ENCODE measurements at places on chromosomes 7 and 10. TPM values are rescaled to one million over a fixed set of nuclear protein-coding genes. Genes with fewer than 3 reads are reported as not detected.

- DNase-seq, result no peak
Observed at GRCh38 chr7:137625197-137625596, 221.6 kb downstream of the DGKI start.

DNA sequence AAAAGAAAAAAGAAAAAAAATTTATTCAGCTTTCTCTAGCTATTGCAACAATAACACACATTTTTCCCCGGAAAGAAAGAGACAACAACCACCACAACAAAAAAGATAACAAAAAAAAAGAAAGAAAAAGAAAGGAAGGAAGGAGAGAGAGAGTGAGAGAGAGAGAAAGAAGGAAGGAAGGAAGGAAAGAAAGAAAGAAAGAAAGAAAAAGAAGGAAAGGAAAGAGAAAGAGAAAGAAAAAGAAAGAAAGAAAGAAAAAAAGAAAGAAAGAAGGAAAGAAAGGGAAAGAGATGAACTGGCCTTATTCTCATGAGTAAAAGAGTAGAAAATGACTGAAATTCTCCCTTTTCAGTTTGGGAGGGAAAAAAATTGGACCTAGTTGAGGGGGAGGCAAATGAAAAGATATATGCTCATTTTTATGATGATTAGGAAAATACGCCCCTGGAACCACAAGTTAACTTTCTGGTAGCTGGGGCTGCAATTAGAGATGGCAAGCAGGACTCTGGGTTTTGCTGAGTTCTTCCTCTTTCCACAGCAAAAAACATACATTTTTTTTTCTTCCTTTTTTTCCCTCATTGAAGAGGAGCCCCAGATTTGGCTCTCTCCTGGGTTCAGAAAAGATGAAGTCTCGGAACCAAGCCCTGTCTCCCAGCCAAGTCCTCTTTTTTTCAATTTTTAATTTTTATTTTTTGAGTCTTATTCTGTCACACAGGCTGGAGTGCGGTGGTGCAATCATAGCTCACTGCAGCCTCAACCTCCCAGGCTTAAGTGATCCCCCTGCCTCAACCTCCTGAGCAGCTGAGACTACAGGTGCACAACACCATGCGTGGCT, 12.6 kb upstream of the PRDX3 start:
- DNase-seq, result no peak

- DNase-seq, result peak; percentile 35
Observed at GRCh38 chr7:45294559-45294958, 137.0 kb downstream of the RAMP3 start.

GRCh38 chr7:69260023-69260422, 338.3 kb upstream of the AUTS2 start:
- no peak for DNase-seq

GRCh38 chr10:70063418-70064098, 10.9 kb downstream of the MACROH2A2 start:
- DNase-seq, result no peak

DNA sequence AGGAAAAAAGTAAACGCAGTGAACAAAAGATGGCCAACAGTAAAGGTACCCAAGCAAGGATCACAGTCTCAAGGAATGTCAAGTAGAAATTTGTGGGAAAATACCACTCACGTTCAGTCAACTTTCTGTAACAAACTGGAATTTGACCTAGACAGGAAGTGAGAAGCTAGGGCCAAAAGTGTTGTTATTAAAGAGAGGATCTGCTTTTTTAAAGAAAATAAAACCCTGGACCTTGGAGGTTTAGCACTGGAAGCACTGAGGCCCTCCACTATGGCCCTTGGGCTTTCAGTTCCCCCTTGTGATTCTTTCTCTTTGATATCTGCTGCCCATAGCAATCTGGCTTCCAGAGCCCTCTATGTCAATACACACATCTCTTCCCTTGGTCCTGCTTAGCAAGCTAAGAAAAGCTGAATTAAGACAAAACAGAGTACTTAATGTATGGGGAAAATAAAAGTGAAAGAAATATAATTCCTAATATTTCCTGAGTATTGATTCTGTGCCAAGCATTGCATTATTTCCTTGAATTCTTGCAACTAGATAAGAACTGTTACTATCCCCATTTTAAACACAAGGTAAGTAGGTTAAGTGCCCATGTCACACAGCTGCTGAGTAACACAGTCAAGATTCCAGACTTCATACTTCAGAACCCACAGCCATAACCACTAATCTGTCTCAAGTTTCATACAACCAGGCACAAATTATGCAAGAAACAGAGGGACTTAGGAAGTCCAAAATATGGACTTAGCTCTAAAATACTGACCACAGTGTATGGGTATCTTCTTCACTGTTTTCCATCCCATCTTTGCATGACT, 2.6 kb upstream of the ZNF438 start:
- DNase-seq, result no peak

- no peak for DNase-seq
Observed at GRCh38 chr10:84214612-84215235, 10.6 kb downstream of the LRIT2 start.

- peak; percentile 34 for DNase-seq
Observed at GRCh38 chr10:4242561-4243035, 457.6 kb upstream of the KLF6 start.

GRCh38 chr7:35725280-35725680, 30.3 kb upstream of the HERPUD2 start:
- DNase-seq, result no peak

DNA sequence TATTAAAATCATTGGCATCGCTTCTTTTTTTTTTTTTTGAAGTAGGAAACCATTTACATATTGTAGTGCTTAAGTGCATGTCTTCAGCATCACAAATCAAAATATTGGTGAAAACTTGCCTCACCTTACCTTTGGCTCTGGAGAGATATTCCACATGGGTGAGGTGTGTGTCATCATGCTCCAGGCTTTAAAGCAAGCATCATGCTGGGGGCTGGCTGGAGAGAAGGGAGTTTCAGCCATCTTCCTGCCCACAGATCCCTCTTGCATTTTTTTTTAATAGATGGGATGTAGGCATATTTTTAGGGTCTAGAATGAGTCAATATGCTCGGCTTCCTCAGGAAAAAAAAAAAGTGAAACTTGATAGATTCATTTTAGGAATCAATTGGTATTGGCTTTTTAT, 2.3 kb upstream of the INSYN2A start:
- DNase-seq, result no peak

DNA sequence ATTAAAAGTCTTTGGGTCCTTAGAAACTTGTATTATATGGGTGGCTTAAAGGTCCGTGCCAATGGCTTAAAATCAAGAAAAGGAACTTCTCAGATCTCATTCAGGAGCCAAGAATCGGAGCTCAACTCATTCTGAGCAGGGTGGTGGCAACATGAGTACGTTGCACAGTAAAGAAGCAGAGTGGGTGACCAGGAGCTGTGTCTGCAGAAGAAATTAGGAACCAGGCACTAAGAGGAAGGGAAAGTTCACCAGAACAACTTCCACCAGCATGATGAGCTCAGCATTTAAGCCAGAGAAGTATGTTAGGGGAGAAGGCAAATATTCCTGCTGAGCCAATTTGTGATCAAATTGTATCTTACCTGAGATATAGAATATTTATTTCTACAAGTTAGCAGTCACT, 236.0 kb upstream of the NRP1 start:
- no peak for DNase-seq

- no peak for DNase-seq
Observed at GRCh38 chr7:87670372-87670771, 42.2 kb downstream of the RUNDC3B start.

Gene CRCP
- total RNA-seq, result 25.7 TPM

Gene ZNF425
- total RNA-seq, result 0.79 TPM

Gene ACTR3C
- total RNA-seq, result 4.9 TPM

Gene PSD
- 2.3 TPM for total RNA-seq

Gene OR9A2
- total RNA-seq, result not detected

Gene ADAM12
- 7.9 TPM for total RNA-seq

Gene KIF11
- total RNA-seq, result 1.6 TPM

Gene ETV1
- total RNA-seq, result 57.9 TPM

Gene SOSTDC1
- 8.0 TPM for total RNA-seq

Gene SCART1
- total RNA-seq, result 0.27 TPM

Gene TMEM130
- total RNA-seq, result 0.27 TPM

Gene FAM25C
- not detected for total RNA-seq

Gene ADD3
- 75.2 TPM for total RNA-seq

Gene STN1
- 28.5 TPM for total RNA-seq

Gene MRC1
- 82.5 TPM for total RNA-seq
